ENCODE measurements at places on chromosomes 2 and 18.

DNA sequence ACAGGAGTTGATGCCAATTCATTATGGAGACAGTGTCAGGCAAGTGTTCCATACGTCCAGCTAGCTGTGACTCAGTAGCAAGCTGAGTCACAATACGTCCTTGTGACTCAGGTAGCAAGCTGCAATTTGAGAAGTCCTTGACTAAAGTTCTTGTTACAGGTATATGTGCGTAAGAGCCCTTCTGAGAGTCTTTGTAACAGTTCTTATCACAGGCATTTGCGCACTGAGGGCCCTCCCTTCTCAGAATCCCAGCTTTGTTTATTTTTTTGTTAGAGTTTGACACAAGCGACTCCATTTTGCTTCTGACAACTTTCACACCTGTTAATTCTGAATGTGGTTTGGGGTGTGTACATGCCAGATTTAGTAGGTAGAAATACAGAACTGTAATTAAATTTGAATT lies 20.1 kb upstream of the ACMSD start:
- peak; percentile 38 for DNase-seq

DNA sequence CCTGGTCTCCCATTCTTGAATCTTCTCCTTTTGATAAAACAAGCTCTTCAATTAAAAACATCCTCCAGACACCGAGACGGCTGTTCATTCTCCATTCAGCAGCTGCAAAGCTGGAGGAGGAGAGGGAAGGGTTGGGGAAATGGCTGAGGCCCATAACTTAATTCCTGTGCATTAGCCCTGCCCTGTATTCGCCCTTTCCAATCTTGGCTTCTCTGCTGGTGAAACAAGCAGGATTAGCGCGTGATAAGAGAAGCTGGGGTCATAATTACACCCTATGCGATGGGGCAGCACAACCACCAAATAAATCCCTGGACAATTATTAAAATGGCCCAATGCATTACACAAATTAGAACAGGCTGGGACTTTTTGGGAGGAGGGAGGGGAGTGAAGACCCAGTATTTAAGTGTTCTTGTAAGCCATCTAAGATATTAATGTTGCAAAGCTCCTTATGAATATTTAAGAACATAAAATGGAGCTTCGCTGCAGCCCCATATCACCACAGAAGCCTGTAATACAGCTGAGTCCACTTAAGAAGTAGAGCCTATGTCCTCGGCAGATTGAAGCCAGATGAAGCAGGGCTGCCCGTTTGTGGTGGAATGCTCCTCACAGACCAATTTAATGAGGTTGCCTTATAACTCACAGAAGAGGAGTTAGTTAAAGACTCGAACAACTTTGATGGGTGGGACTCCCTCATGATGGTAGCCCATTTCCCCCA lies 176.6 kb upstream of the SKOR2 start:
- DNase-seq = no peak

DNA sequence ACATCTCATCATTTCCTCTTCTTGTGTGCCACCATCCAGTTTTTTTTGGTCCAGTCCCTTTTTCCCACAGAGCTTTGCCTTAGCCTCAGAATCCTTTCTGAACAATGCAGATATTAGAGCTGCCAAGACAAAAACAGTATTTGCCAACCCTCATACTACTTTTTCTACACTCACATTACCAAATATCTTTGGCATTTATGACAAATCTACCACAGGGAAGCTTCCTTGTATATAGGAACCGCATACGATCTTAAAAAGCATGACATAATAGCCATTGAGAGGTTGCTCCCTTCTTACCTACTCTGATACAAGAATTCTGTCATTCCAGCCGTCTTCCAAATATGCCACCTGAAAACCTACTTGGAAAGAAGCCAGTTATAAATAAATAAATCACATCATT lies 9.4 kb downstream of the ZNF24 start:
- no peak for DNase-seq

DNA sequence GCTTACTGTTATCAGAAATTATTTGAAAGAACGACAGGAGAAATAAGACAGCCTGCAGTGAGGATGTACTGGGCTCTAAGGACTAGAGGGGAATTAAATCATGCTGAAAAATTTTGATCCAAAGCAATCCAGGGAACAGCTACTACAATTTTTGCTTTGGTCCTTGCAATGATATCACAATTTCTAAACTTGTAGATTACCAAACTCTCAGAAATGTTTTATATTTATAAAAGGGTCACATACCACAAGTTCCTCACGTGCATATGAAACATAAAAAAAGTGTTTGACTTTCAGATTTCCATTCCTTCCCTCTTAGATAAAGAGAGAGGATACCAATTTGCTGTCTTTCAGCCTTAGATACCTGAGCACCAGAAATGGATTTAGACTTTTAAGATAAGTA lies 261.2 kb downstream of the STK39 start:
- DNase-seq = no peak

DNA sequence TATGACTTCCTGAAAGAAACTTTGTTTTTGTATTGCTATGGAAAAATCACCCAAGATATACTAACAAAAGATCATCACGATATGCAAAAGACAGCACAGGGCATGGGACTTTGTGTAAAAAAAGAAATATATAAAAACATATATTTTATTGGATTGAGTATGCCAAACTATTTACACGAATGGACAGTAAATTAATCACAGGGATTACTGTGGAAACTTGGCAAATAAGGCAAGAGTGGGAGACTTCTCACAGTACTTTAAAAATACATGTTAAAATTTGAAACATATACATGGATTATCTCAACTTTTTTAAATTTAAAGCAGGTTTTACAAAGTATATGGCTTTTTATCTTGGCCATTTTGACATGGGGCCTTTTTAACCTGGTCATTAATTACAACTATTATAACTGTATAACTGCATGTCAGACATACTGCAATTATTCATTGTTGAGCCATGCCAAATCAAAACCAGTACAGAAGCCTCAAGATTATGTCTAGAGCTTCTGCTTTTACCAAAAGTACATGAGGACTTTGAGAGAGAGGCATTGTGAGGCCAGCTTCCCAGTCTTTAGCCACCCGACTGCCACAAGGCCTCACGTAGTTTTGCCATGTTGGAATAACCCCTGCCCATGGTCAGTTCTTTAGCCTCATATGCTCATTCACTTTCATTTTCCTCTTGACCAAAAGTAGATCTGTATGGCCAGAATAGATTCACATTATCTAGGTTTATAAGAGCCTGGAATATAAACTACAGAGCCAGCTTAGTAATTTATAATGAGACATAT lies 419.8 kb downstream of the SETBP1 start:
- DNase-seq = no peak

DNA sequence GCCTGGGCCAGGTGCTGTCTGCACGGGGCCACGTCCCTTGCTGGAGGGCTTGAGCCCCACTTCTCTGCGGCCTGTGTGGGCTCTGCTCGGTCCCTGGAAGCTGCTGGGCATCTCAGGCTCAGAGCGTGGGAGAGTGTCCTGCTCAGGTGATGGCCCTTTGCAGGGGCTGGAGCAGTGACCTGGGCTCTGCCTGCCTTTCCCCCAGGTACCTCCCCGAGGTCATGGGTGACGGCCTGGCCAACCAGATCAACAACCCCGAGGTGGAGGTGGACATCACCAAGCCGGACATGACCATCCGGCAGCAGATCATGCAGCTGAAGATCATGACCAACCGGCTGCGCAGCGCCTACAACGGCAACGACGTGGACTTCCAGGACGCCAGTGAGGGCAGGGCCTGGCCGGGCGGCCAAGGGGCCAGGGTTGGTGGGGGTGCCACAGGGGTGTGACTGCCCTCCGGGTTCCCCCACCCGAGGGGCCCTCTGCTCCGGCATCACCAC lies 29.9 kb downstream of the GPC1 start:
- no peak for DNase-seq

DNA sequence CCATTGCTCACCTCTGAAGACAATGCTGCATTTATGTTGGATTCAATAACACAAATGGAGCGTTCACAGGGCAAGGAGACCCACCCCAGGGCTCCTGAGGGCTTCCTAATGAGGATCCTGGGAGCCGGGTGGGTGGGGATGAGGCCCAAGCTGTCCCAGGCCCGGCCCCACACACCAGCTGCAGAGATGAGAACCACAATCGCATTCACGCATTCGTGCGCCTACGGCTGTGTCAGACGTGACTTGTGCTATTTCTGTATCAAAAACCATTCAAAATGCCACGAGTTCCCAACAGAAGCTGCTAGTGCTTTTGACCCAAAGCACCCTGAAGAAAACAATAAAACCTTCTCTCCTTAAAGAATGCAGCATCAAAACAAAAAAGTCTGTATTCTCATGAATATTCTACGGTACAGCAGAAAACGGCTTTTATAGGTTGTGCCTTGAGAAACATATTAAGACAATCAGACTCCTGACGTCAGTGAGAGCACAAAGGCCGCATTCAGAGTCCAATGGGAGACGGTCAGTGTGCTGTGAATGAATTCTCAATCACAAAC lies 205.4 kb downstream of the HDAC4 start:
- DNase-seq = no peak
